ENCODE measurements at places on chromosomes 1 and 21. TPM values are rescaled to one million over a fixed set of nuclear protein-coding genes. Genes with fewer than 3 reads are reported as not detected.

GRCh38 chr1:199242147-199242546, 603.3 kb downstream of the PTPRC start:
- no peaks in the 10 kb centered on the region for H3K36me3 ChIP-seq
- H3K27me3 ChIP-seq, result no peaks in the 10 kb centered on the region
- DNase-seq, result no peak
- H3K4me1 ChIP-seq, result no peaks in the 10 kb centered on the region

The ADCY10 gene
- 0.09 TPM for total RNA-seq

The ARHGEF16 gene
- 10.6 TPM for total RNA-seq

The SPRR2G gene
- total RNA-seq, result not detected

The TMOD4 gene
- 2.1 TPM for total RNA-seq

GRCh38 chr1:49171941-49172593, 395.4 kb upstream of the BEND5 start:
- H3K36me3 ChIP-seq, result no peaks in the 10 kb centered on the region
- no peak for DNase-seq
- no peaks in the 10 kb centered on the region for H3K27me3 ChIP-seq
- no peak overlapping the region for H3K4me3 ChIP-seq

- H3K4me3 ChIP-seq, result no peak overlapping the region
- H3K27me3 ChIP-seq, result no peaks in the 10 kb centered on the region
- no peak for DNase-seq
- peaks cover 16% of the 10 kb centered on the region for H3K4me1 ChIP-seq
- H3K27ac ChIP-seq, result no peak overlapping the region
- H3K36me3 ChIP-seq, result no peaks in the 10 kb centered on the region
These were observed 36.4 kb upstream of the CFAP126 start for GRCh38 chr1:161404051-161404597.

The HS2ST1 gene
- 19.0 TPM for total RNA-seq

The VCAM1 gene
- total RNA-seq, result 5.5 TPM

GRCh38 chr1:58739856-58740466, 40.1 kb upstream of the MYSM1 start:
- no peaks in the 10 kb centered on the region for H3K36me3 ChIP-seq
- no peak overlapping the region for H3K27ac ChIP-seq
- no peak for DNase-seq
- no peaks in the 10 kb centered on the region for H3K27me3 ChIP-seq
- peaks cover 11% of the 10 kb centered on the region for H3K4me1 ChIP-seq
- H3K4me3 ChIP-seq, result no peak overlapping the region

DNA sequence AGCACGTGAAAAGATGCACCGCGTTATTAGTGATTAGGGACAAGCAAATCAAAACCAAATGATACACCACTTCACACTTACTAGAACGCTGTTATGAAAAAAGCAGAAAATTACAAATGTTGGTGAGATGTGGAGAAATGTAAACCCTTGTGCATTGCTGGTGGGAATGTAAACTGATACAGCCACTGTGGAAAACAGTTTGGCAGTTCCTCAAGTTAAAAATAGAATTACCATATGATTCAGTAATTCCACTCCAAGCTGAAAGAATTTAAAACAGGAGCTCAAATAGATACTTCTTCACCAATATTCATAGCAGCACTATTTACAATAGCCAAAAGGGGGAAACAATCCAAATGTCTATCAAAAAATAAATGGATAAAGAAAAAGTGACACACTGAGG, 10.3 kb upstream of the EVI5 start:
- no peak for DNase-seq
- no peaks in the 10 kb centered on the region for H3K4me1 ChIP-seq
- H3K27me3 ChIP-seq, result no peaks in the 10 kb centered on the region
- H3K27ac ChIP-seq, result no peak overlapping the region

- H3K27me3 ChIP-seq, result no peaks in the 10 kb centered on the region
- H3K4me1 ChIP-seq, result peaks cover 8% of the 10 kb centered on the region
- no peak for DNase-seq
- no peaks in the 10 kb centered on the region for H3K36me3 ChIP-seq
- H3K4me3 ChIP-seq, result no peak overlapping the region
These were observed 135.3 kb downstream of the ADSS2 start for GRCh38 chr1:244316407-244316806.

The PINK1 gene
- total RNA-seq, result 57.2 TPM

- H3K27me3 ChIP-seq, result no peaks in the 10 kb centered on the region
- H3K4me3 ChIP-seq, result no peak overlapping the region
- H3K36me3 ChIP-seq, result peaks cover 59% of the 10 kb centered on the region
- DNase-seq, result peak; percentile 76
These were observed 8.5 kb downstream of the ZBTB48 start for GRCh38 chr1:6588128-6588892.

DNA sequence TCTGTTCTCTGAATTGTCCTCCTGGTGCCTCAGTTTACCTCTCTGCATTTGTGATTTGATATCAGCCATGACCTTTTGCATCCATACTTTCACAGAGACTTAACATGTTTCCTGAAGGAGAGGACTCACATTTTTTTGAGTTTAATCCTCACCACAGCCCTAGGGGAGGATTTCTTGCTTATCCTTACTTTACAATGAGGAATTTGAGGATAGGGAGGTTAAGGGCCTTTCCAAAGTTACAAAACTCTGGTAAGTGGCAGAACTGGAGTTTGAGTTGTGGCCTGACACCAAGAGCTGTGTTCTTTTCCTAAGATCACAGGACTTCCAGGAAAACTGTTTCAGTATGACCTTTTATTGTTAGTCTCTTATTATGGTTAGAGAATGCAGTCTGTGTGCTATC, 34.2 kb downstream of the TNFRSF8 start:
- no peaks in the 10 kb centered on the region for H3K36me3 ChIP-seq
- H3K4me3 ChIP-seq, result no peak overlapping the region
- no peak for DNase-seq
- no peak overlapping the region for H3K27ac ChIP-seq
- H3K4me1 ChIP-seq, result no peaks in the 10 kb centered on the region
- no peaks in the 10 kb centered on the region for H3K27me3 ChIP-seq

The CELA2A gene
- not detected for total RNA-seq

- peaks cover 9% of the 10 kb centered on the region for H3K4me1 ChIP-seq
- no peak overlapping the region for H3K27ac ChIP-seq
- H3K27me3 ChIP-seq, result no peaks in the 10 kb centered on the region
- H3K36me3 ChIP-seq, result no peaks in the 10 kb centered on the region
These were observed 73.2 kb downstream of the LRRC8C start for GRCh38 chr1:89705901-89706699.

- H3K36me3 ChIP-seq, result peaks cover 25% of the 10 kb centered on the region
- no peak overlapping the region for H3K4me3 ChIP-seq
- no peak overlapping the region for H3K27ac ChIP-seq
- DNase-seq, result no peak
These were observed 5.6 kb upstream of the YBX1 start for GRCh38 chr1:42676534-42677087.

DNA sequence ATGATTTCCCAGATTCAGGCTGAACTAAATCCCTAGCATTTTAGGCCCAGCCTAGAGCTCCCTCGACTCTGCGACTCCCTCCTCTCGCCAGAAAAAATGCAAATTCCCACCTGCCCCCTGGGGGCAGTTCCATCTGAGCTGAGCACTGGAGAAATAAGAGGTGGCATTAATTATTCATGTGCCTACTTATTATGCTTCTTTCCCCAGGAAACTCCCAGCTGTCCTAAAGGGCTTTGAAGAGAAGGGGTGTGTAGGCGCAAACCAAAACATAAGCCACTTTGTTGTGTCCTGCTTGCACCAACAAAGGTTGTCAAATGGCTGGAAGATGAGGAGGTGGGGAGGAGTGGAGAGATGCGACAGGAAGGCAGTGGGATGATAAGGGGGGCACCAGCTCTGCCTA, 41.4 kb upstream of the GOLT1A start:
- peaks cover 6% of the 10 kb centered on the region for H3K4me1 ChIP-seq
- no peak overlapping the region for H3K27ac ChIP-seq
- H3K4me3 ChIP-seq, result no peak overlapping the region

DNA sequence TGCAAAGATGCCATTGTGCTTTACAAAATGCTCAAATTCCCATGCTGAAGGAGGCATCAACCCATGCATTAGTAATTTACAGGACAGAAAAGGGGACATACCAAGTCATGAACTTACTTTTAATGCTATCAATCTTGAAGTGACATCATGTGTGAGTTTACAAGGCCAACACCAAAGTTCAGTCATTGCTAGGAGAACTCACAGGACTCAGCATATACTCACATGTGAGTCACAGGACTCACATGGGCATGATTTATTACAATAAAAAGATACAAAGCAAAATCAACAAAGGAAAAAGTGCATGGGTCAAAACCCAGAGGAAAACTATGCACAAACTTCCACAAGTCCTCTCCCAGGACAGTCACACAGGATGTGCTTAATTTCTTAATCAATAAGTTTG, 1656.0 kb downstream of the MRPL39 start:
- no peaks in the 10 kb centered on the region for H3K27me3 ChIP-seq
- H3K36me3 ChIP-seq, result no peaks in the 10 kb centered on the region
- DNase-seq, result no peak
- no peaks in the 10 kb centered on the region for H3K4me1 ChIP-seq
- H3K4me3 ChIP-seq, result no peak overlapping the region
- no peak overlapping the region for H3K27ac ChIP-seq

GRCh38 chr1:33341190-33341589, 20.3 kb upstream of the A3GALT2 start:
- no peak for DNase-seq
- H3K27ac ChIP-seq, result peak overlapping the region; percentile 84
- peaks cover 5% of the 10 kb centered on the region for H3K36me3 ChIP-seq
- H3K27me3 ChIP-seq, result no peaks in the 10 kb centered on the region
- peaks cover 100% of the 10 kb centered on the region for H3K4me1 ChIP-seq

The ARHGAP30 gene
- 63.7 TPM for total RNA-seq

The RERE gene
- total RNA-seq, result 88.5 TPM

GRCh38 chr1:40372658-40373322, 737 bp upstream of the SMAP2 start:
- H3K27ac ChIP-seq, result no peak overlapping the region
- H3K36me3 ChIP-seq, result no peaks in the 10 kb centered on the region
- no peaks in the 10 kb centered on the region for H3K27me3 ChIP-seq
- peak overlapping the region; percentile 74 for H3K4me3 ChIP-seq
- peaks cover 34% of the 10 kb centered on the region for H3K4me1 ChIP-seq
- no peak for DNase-seq

GRCh38 chr1:6045110-6045502, 582 bp upstream of the KCNAB2 start:
- H3K27ac ChIP-seq, result no peak overlapping the region
- H3K27me3 ChIP-seq, result no peaks in the 10 kb centered on the region
- H3K4me1 ChIP-seq, result no peaks in the 10 kb centered on the region
- peaks cover 14% of the 10 kb centered on the region for H3K36me3 ChIP-seq

DNA sequence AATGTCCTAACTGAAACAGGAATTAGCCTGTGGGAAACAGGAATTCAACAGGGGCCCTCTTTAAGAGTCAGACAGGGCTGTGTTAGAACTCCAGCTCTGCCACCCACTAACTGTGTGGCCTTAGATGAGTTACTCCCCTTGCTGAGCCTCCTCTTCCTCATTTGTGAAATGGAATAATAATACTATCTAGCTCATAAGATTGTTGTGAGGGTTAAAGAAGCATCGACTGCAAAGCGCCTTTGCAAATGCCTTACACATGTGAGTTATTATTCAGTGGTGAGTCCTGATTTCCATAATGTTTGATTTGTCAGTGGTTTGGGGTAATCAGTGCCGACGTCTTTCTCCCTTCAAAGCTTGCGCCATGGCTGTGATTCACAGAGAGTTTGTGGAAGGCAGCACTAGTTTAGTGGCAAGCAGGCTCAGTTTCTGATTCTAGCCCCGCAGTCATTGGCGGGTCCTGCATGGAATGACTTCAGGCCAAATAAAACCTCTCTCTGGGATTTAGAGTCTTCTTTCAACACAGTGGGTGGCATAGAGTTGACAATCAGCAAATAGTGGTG, 388.5 kb downstream of the PLPP3 start:
- peaks cover 14% of the 10 kb centered on the region for H3K4me1 ChIP-seq
- H3K36me3 ChIP-seq, result no peaks in the 10 kb centered on the region
- no peak for DNase-seq
- no peak overlapping the region for H3K27ac ChIP-seq
- H3K4me3 ChIP-seq, result no peak overlapping the region
- H3K27me3 ChIP-seq, result no peaks in the 10 kb centered on the region

DNA sequence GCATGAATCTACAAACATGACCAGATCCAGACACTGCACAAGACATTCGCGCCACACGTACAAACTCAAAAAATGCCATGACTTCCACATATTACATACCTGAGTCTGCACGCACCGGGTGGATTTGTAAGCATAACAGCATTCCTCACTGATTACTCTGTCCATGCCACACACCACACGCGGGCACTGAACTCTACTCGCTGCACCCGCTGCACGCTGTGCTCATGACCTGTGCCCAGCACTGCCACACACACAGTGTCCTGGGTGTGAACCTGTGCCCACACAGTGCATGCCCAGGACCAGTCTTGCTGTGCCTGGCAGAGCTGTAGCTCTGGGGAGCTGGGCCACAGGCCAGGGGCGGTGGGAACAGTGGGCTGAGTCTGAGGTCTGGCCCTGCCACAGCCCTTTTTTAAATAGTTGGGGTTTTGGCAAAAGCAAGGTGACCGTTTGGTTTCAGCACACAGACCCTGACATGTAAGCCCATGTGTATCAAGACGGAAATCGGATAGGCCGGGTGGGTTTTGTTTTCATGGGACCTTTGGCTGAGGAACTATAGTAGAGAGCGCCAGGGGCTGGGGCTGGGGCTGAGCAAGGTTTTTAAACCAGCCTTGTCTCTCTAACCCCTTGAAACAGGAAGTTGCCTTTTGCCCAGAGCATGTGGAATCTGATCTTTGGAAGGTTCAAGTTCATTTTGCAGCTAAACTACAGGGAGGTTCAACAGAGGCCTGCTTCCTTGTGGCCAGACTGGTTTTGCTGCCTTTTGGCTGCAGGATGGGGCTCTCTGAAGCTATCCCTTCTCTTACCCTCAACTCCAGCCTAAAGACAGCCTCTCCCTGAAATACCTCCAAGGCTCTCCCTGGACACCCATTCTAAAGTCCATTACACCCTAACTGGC, 12.3 kb upstream of the GOLT1A start:
- H3K4me1 ChIP-seq, result no peaks in the 10 kb centered on the region
- H3K27me3 ChIP-seq, result no peaks in the 10 kb centered on the region
- no peak overlapping the region for H3K27ac ChIP-seq

GRCh38 chr1:12179111-12179519, 12.3 kb downstream of the TNFRSF1B start:
- H3K4me3 ChIP-seq, result no peak overlapping the region
- H3K27ac ChIP-seq, result peak overlapping the region; percentile 74
- DNase-seq, result no peak

GRCh38 chr1:41779360-41779759, 139.4 kb downstream of the HIVEP3 start:
- no peak for DNase-seq
- H3K36me3 ChIP-seq, result no peaks in the 10 kb centered on the region
- H3K27ac ChIP-seq, result no peak overlapping the region
- no peaks in the 10 kb centered on the region for H3K27me3 ChIP-seq

DNA sequence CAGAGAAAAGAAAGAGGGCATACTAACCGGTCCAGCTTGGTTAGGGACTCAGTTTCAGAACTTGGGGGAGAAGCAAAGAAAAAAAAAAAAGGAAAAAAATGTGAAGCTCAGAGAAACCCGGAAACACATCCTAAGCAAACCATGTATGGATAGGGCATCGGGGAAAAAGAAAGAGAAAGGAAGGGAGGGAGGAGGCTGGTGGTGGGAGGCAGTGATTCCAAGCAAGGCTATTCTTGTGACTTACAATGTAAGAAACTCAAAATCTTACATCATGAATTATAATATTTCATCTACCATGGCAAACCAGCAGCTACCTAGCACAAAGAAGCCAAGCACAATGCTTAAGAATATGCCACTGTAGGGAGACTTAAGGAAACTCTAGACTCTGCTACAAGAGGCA, 60.3 kb downstream of the UBR4 start:
- no peaks in the 10 kb centered on the region for H3K27me3 ChIP-seq
- H3K4me3 ChIP-seq, result no peak overlapping the region
- peaks cover 100% of the 10 kb centered on the region for H3K36me3 ChIP-seq
- H3K4me1 ChIP-seq, result no peaks in the 10 kb centered on the region
- no peak overlapping the region for H3K27ac ChIP-seq

The ITLN1 gene
- total RNA-seq, result 2.7 TPM

The DYRK3 gene
- total RNA-seq, result 6.4 TPM
